ENCODE measurements at places on chromosomes 2 and 18.

GRCh38 chr18:63832470-63832869 is 55.0 kb upstream of the SERPINB2 start:
- no peak for DNase-seq

DNA sequence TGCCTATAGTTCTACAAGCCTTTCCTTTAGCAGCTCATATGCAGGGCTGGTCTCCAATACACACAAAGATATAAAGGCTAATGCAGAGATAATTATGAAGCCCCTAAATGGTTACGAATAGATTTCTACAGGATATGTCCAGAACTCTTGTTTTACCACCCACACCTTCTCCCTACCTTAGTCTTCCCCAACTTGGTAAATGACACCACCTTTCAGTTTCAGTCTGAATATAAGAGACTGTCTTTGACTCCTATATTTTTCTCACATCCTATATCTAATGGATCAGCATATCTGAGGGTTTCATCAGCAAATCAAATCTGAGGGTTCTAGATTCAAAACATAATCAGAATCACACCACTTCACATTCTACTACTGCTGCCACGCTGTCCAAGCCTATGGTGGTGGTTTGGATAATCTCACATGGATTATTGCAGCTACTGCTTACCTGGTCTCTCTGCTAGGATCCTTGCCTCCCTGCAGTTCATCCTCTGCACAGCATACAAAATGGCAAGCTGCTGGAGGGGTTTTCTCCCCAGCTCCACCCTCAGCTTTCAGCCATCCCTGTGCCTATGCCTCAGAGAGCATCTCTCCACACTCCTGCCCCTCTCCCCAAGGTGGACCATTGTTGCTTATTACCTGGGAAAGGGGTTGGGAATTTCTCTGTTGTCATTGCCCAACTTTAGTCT is 178.0 kb upstream of the SPOPL start:
- no peak for DNase-seq

DNA sequence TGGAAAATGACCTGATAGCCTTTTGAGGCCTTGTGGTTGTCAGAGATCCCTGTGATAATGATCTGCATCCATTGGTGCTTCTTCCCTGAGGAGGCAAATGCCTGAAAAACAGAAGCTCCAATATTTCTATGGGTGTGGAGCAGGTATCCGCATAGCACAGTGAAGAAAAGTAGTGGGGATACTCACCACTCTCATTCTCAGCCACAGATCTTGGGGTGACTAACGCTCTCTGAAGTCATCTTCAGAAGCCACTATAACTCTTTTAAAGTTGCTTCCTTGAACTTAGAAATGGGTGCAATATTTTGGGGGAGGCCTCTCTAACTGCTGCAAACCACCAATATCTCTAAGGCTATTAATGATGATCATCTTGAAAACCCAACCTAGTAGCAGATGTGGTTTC is 46.2 kb downstream of the ARHGAP15 start:
- DNase-seq: no peak

DNA sequence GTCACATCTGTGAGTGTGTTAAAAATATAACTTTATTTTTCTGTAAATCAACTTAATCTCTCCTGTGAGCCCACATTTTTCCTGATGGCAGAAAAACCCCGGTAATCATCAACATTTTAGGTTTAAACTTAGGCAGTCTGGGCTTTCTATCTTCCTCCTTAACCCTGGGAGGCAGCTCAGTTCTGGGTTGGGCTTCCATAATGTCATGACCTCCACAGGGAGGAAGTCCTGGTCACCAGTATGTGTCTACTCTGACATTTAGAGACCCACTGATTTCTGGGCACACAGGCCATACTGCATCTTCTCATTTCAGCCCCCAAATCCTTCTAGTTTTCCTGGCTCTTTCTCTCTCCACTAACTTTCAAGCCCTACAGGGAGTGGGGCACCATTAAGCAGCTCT is 181.2 kb downstream of the DYSF start:
- DNase-seq: no peak

- no peak for DNase-seq
These were observed 28.5 kb upstream of the HS6ST1 start for GRCh38 chr2:128347171-128347558.

DNA sequence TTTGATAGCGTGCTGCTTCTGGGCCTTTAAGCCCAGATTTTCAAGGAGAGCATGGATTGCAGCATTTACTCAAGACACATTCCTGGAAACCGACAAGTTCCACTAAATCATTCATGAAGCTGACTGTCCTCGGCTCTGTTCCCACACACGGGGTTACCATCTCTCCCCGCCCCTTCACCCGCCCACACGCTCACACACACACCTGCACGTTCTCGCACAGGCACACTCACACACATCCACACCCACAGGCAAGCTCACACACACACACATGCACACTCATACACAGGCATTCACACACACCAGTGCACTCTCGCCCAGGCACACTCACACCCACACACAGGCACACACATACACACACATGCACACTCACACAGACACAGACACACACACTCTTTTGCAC is 150.0 kb upstream of the AGAP1 start:
- DNase-seq: no peak

Measured in NCI-H524 (cell line).